Non-pigmented ciliary epithelial cell (primary cell): ENCODE measurements at places on chromosomes 11 and 22.

- no peak for DNase-seq
These were observed 9.6 kb upstream of the PDE2A start for GRCh38 chr11:72683782-72684200.

GRCh38 chr11:66243782-66244535, 24.5 kb upstream of the RAB1B start:
- no peak for DNase-seq

- no peak for DNase-seq
These were observed 17.6 kb upstream of the ASCC2 start for GRCh38 chr22:29855611-29856181.

- DNase-seq = no peak
These were observed 470 bp downstream of the C11orf98 start for GRCh38 chr11:62664405-62665074.

- DNase-seq = no peak
These were observed 1469.0 kb downstream of the LRRC4C start for GRCh38 chr11:39990421-39990831.

DNA sequence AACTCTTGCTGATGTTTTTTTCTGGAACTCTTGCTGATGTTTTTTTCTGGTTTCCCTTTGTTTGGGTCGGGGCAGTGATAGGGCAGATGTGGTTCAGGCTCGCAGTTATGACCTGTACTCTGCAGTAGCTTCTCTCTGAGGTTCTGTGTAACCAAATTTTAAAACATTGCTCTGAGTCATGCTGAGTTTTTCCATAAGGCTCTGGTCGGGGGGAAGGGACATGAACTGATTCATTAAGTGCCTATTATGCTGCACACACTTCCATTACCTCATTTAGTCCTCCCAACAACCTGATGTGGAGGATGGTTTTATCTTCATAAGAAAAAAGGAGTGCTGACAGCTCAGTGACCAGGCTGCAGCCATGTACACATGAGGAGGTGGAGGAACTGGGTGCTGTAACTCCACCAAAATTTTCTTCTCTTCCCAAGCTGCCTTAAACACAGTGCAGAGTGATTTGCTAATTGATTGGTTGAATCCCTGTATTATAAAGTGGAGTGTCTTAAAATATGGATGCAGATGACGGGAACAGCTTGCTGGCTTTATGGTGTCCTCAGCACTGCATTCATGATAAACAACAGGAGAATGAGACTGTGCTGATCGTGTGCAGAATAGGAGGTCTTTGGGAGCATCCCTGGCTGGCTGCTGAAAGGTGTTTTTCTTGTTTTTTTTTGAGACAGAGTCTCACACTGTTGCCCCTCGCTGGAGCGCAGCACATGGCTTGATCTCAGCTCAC, 19.1 kb downstream of the TNRC6B start:
- peak; percentile 88 for DNase-seq

DNA sequence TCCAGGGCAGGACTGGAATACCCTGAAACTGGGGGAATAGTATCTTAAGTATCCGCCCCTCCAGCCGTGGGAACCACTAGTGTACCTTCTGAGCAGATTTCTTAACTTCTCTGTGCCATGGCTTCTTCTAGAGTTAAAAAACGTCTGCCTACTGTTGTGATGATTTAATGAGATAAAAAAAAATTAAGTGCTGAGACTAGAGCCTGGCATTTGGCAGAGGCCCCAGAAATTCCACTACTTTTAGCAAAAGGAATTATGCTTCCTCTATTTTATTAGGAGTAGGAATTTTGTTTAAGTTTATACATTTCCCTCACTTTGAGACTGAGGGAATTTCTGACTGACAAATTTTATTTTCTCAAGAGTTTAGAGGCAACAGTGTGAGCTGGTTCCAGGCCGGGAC, 371.2 kb upstream of the B3GAT1 start:
- DNase-seq = no peak

DNA sequence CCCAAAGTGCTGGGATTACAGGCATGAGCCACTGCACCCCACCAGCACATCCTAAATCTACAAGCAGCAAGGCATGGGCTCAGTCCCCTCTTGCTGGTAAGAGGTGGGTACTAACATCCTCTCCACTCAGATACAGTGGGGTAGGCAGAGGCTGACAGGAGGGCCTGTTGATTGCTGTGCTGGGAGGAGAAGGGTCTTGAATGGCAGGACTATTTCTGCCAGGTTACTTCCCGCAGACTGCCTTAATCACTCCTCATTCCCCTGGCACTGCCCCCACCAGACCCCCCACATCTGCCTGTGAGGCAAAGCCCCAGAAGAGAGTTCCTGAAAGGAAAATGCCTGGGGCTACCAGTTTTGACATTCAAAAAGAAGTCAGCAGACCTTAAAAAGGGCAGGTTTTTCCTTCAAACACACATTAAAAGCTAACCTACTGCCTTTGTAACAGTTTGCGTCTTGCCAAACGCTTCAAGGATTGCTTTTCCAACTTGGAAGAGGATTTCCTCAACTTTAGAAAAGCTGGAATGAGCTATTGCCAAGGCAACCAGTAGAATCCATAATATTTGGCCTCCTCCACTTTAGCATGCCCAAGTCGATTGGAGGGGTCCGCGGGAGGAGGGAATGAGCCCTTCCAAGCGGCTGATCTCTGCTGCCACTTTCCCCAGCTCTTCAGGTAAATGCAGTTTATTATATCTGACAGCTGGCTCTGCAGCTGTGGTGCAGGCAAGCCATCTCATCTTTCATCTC, 62.0 kb downstream of the FDX1 start:
- no peak for DNase-seq
